ENCODE measurements at places on chromosomes 1 and 21.

DNA sequence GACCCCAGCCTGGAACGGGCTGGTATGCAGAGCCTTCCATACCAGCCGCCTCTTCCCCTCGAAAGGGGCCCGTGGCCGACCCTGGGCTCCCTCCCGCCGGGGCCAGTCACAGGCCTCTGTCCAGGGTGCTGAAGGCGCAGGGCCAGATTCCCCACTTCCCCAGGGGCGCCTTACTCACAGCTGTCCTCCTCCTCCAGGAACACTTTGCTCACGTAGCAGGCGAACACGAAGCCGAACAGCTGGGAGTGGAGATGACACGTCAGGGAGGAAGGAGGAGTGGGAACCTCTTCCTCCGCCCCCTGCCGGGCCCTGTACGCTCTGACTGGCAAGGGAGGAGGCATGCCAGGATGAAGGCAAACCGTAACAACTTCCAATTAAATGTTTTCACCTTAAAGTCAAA lies 57.3 kb downstream of the NKAIN1 start:
- peak; percentile 23 for DNase-seq

- no peak for DNase-seq
Measured at GRCh38 chr1:218463194-218464156, 118.3 kb downstream of the TGFB2 start.

DNA sequence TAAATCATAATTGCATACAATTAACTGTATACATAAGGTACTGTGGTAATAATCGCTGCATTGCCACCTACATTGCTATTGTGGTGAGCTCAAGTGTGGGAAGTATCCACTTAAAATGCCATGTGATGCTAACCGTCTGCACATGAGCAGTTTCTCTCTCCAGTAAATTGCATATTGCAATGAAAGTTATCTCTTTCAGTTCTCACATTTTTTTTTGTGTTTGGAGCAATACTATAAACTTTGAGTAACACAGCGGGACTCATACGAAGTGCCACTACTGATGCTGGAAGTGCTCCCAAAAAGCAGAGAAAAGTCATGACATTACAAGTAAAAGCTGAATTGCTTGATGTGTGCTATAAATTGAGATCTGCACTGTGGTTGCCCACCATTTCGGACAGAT lies 38.5 kb downstream of the DISC1 start:
- DNase-seq, result no peak

- no peak for DNase-seq
Measured at GRCh38 chr1:236315092-236315491, 33.3 kb upstream of the ERO1B start.

DNA sequence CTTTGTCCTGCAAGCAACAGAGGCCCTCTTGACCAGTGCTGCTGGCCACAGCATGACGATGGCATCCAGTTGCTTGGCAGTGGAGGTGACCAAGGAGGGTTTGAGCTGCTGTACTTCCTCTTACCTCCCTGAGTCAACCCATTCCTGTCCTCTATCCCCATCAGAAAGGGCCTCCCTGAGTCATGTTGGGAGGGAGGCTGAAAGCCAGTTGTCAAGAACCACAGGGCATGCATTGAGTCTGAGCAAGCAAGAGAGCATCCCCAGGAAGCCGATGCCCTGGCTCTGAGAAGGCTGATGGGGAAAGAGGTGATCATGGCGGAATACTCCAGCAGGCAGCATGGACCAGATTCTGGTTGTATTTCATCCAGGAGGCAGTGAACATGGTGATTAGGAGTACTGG lies 69.6 kb downstream of the LACTBL1 start:
- no peak for DNase-seq

GRCh38 chr1:54583871-54584270 lies 35.8 kb downstream of the ACOT11 start:
- no peak for DNase-seq

DNA sequence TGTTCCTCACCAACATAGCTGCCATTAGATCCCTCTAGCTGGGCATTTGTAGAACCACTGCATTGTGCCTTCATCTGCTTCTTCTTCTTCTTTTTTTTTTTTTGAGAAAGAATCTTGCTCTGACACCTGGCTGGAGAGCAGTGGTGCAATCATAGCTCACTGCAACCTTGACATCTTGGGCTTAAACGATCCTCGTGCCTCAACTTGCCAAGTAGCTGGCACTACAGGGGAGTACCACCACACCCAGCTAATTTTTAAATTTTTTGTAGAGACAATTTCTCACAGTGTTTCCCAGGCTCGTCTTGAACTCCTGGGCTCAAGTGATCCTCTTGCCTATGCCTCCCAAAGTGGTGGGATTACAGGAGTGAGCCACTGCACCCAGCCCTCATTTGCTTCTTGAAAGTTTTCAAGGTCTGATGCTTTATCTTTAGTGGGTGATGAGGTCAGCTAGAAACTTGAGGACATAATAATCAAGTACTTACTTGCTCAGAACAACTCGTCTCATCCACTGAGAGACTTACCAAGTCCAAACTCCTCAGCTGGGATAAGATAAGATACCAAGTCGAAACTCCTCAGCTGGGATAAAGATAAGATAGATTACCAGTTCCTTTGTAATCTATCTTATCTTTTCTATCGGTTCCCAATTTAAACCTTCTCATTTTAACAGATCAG lies 71.5 kb downstream of the MACF1 start:
- DNase-seq, result no peak

DNA sequence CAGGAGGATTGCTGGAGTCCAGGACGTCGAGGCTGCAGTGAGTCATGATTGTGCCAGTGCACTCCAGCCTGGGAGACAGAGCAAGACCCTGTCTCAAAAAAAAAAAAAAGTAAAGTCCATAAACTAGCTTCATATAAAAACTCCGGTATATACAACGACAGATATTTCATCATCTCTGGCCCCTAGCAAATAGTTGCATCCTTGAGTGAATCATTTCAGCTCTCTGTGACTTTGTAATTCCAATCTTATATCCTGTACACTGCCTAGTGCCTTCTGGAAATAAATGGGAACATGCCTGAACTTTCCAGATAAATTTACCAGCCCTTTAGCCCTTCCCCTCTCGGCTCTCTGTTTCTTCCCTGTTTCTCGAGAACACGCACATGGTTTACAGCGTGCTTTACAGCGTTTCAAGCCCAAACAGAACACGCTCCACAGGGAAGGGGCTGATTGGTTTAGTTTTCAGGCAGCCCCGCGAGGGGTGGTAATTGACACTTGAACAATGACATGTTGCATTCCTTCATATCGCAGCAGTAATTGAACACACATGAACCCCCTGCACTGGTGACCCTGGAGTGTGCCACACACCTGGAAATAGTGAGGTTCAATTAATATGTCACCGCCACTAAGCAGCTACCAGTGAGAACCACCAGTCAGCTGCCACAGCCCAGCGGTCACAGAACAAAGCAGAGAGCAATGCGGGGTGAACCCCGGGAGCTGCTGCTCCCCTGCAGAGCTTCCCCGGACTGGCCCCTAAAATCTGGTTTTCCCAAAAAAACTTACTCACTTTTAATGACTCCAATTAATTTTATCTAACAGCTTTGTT lies 35.7 kb upstream of the SIM2 start:
- DNase-seq, result no peak

DNA sequence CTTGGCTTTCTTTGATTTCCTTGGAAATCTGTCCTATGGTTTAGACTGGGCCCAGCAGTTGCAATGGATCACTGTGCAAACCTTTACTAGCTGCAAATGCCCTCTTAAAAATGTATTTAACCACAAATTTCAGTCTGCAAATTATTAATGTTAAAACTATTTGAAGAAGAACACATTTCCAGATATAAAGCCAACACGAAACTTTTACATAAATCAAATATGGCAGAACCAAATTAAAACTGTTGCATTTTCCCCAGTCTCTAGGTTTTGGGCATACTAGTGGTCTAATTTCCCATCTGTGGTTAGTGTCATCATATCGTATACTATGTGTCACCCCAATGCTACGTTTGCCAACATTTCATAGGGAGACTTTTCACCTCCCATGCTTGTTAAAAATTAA lies 52.3 kb downstream of the HMCN1 start:
- DNase-seq, result no peak

Data from stimulated activated CD8-positive, alpha-beta memory T cell treated with anti-CD3 and anti-CD28 coated beads, Interleukin-7, amount 100 ng/mL, for 1 hour (primary cell).